ENCODE measurements at places on chromosomes 6 and 20.

- DNase-seq = no peak
These were observed 230.4 kb downstream of the TAF4 start for GRCh38 chr20:61835301-61835700.

GRCh38 chr20:62367633-62368391, 700 bp upstream of the LAMA5 start:
- no peak for DNase-seq

GRCh38 chr20:52984451-52984810, 12.3 kb downstream of the TSHZ2 start:
- no peak for DNase-seq

DNA sequence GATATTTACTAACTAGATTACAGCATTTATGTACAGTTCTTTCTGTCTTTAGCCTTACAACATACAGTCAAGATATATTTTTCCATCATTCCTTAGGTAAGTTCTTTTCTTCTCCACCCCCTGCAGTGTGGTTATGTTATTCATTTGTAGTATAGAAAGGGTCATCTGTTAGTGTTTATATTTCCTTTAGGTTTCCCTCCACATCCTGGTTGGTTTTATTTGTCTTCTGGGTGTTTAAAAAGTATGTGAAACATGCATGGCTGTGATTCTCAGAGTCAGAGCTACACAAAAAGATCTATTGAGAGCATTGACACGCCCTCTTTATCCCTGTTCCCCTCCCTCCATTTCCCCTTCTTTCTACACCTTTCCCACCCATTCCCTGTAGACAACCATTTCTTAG, 20.1 kb downstream of the DHX35 start:
- DNase-seq = no peak

- DNase-seq = peak; percentile 60
These were observed 171.4 kb downstream of the DTNBP1 start for GRCh38 chr6:15491255-15491985.

All from activated T-helper 2 cell treated with anti-CD3 and anti-CD28 coated beads, Interferon-gamma antibody, Interleukin-2, Interleukin-4, amounts not matched to agents 10 μg/mL and 5 μg/mL and 100 μg/mL, durations not matched to agents 14 hours and 24 hours and 36 hours (primary cell).